ENCODE measurements at places on chromosomes 6 and 20. TPM values are rescaled to one million over a fixed set of nuclear protein-coding genes. Genes with fewer than 3 reads are reported as not detected.
A peak's percentile ranks its signal among the peaks of the same experiment; 100 is the strongest.

RNF144B gene
- 0.11 TPM for total RNA-seq

GRM1 gene
- 0.47 TPM for total RNA-seq

DNA sequence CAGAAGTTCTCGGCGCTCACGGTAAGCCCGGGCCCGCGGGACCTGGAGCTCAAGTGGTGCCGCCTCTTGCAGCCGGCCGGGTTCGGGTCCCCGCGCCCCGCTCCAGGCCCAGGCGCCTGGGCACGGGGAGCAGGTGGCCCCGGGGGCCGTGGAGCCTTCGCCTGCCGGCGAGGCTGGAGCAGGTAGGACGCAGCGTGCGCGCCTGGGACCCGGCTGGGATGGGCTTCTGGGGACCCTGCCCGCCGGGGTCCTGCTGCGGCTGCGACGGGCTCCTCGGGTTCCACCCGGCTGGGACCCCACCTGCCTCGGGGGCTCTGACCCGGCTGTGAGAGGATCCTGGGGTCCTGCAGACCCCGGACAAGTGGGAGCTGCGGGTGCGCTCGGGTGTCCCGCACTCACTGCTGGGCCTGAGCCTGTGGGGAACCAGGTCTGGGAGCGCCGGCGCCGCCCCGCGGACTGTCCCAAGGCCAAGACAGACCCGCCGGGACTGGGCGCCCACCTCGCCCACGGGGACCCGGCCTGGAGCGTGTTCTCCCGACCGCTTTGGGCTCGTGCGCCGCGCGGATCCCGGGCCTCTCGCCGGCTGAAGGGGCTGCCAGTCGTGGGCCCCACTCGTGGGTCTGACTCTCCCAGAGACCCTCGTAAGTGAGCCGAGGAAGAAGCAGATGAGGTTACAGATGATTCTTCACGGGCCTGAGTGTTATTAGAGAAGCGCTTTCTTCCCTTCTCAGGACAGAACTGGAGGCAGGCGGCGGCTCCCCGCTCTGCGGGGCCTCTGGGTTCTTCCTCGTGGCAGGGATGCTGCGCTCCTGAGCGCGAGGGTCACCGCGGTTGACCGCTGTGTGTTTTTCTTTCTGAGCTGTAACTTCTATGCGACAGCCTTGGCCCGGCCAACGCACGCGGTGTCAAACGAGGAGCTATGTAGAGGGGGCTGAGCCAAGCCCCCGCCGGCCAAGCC lies 729 bp downstream of the SMOC2 start:
- ATAC-seq, result peak; percentile 60

DNA sequence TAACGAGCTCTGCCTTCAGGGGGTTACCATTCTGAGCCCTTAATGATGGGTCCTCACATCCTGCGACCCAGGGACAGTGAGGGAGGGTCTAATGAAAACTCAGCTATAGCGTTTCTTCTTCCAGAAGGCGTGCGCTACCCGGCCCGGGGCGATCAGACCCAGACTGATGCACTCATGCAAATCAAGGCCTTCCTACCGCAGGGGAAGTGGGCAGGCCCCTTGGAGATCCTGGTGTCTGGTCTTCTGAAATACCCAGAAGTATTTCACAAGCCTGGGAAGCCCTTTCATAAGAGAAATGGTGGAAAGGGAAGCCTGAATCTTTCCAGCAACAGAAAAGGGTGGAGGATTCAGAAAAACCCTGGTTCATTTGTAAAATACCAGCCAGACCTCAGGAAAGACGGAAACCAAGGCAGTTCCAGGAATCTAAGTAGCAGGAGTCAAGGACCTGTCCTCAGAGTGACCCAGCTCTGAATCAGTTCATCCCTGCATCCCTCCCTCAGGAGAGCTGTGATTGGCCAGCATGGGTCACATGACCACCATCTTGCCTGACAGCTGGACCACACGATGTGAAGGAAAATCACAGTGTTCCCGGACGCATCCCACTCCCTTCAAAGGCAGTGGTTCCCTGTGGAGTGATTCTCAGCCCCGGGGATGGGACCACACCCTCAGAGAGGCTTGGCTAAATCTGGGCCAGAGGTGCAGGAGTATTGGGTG lies 12.7 kb downstream of the BFSP1 start:
- ATAC-seq, result peak; percentile 63

- ATAC-seq, result no peak
Measured at GRCh38 chr6:31530659-31531058, 1.9 kb downstream of the MCCD1 start.

- ATAC-seq, result peak; percentile 90
Measured at GRCh38 chr6:106574741-106575458, 54.4 kb downstream of the RTN4IP1 start.

GRCh38 chr6:43328528-43328927 lies 19.9 kb upstream of the CRIP3 start:
- no peak for ATAC-seq

Data from motor neuron (in vitro differentiated cells).